Foreskin keratinocyte (primary cell): ENCODE measurements at places on chromosomes 3 and 15. TPM values are rescaled to one million over a fixed set of nuclear protein-coding genes. Genes with fewer than 3 reads are reported as not detected.

DNA sequence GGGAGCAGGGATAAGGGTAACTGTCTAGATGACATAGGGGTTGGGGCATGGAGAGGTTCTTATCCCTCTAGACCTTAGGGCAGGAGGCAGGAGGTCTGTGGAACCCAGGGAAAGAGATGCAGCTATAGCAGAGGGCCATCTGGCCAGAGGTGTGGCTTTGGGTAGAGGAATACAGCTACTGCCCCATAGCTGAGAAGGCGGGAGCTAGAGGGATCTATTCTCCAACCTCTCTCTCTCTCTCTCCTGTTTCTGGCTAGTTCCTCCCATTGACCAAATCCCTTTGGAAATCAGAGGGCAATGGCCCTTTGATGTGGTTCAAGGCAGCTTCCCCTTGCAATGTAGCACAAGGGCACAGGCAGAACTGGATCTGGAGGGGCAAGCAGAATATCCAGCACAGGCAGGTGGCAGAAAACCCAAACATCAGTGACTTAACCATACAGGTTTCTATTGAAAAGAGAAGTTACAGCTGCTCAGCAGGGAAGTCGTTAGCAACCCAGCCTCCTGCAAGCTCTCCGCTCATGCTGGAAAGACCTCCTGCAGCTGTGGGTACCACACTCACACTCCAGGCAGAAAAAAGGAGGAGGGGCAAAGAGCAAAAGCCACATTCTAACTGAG, 22.3 kb upstream of the LMOD3 start:
- no peak for DNase-seq

Gene ROBO1
- 43.0 and 47.6 TPM in 2 replicates for total RNA-seq

Gene PLA1A
- total RNA-seq, result not detected in 2 replicates

Gene RPSA
- 2,232 and 2,325 TPM in 2 replicates for total RNA-seq
